Activated CD8-positive, alpha-beta memory T cell treated with anti-CD3 and anti-CD28 coated beads, Interleukin-2, amount 10 ng/mL, durations not matched to agents 7 days and 5 days (primary cell): ENCODE measurements at places on chromosomes 7 and 10. TPM values are rescaled to one million over a fixed set of nuclear protein-coding genes. Genes with fewer than 3 reads are reported as not detected.

HOXA3 gene
- total RNA-seq, result not detected

ZP3 gene
- total RNA-seq, result 0.94 TPM

CLCN1 gene
- total RNA-seq, result 0.09 TPM

GRCh38 chr7:111438369-111439289 lies 123.7 kb downstream of the IMMP2L start:
- no peaks in the 10 kb centered on the region for H3K27me3 ChIP-seq
- no peak for DNase-seq
- no peak overlapping the region for H3K4me3 ChIP-seq
- H3K27ac ChIP-seq, result no peak overlapping the region
- H3K36me3 ChIP-seq, result peaks cover 4% of the 10 kb centered on the region
- H3K4me1 ChIP-seq, result no peaks in the 10 kb centered on the region

DNA sequence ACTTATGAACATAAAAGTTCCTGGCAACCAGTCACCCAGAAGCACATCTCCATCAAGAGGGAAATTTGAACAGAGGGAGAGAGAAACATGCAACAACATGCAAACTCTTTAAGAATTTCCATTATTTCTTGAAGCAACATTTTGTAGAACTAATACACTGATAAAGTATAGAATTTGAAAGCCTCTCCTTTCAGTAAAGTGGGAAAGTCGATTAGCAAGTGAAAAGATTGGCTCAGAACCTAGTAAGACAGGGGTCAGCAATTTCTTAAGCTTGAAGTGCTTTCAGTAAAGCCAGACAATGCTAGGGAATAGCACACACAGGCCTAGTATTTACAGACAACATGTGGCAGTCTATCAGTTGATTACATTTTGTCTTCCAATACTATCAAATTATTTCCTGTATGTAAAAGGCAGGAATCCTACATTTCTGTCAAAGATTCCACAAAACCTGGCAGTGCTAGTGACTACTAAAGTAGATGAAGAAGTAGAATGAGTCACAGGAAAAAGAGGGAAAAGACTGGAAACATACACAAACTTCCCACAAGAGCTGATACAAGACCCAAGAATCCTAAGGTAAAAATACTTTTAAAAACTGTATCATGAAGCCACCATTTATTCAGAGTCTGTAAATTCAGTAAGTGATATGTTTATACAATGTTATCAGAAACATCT lies 25.2 kb downstream of the DNAJC1 start:
- H3K36me3 ChIP-seq, result peaks cover 1% of the 10 kb centered on the region
- H3K4me3 ChIP-seq, result no peak overlapping the region
- no peak for DNase-seq
- H3K4me1 ChIP-seq, result no peaks in the 10 kb centered on the region

DNA sequence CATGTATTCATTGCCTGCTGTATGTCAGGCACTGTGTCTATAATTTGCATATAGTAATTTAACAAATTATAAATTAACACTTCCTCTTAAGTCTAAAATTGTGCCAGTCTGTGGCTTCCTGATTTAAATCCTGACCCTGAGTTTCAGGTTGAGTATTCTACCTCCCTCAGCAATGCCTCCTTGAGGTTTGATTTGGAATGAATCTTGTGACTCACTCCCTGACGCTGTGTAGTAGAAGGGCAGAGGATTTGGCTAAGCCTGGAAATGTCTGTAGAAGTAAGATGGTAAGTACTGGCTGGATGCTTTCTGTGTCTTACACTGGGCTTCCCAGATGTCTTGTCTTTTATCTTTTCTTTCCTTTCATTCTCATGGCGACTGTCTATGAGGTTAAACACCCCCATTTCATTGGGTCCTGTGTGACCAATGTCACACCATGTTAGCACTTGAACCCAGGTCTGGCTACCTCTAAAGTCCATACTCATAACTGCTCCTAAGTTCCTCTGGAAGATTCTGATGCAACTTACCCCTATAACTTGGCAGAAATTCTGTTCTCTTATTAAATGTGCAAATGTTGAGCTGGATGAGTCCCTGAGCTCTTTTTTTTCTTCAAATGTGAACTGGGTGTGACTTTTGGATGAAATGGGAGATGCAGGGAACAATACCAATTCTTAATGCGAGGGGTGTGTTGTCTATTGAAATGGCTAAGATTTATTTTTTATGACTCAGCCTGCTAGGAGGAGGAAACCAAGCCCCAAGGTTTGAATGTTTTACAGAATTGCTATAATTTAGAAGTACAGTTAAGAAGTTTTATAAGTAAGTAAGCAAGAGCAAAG lies 48.5 kb downstream of the PLCE1 start:
- H3K4me3 ChIP-seq, result no peak overlapping the region

DNA sequence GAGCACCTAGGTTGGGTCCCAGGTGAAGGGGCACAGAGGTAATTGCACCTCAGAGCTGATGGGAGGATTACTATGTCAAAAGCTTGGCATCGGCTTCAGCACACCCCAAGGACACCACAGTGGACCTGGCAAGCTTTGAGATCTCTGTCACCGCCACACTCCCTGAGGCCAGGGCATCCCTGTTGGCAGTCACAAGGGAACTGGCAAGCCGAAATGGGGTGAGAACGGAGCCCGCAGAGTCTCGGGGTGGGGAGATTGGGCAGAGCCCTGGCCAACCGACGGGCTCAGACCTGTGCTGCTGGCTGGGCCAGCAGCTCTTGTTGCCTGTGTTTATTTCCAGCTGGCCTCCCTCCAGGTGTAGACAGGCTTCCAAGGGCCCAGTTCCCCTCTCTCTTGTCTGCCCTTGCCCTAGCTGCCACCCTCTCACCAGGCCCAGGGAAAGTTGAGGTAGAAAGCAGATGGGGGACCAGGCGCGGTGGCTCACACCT lies 2.5 kb downstream of the HSPB1 start:
- H3K27me3 ChIP-seq, result peaks cover 15% of the 10 kb centered on the region
- peaks cover 15% of the 10 kb centered on the region for H3K4me1 ChIP-seq
- H3K27ac ChIP-seq, result no peak overlapping the region
- no peak overlapping the region for H3K4me3 ChIP-seq
- H3K36me3 ChIP-seq, result no peaks in the 10 kb centered on the region
